ENCODE measurements at places on chromosomes 2 and 18.

- no peak for DNase-seq
Observed at GRCh38 chr2:189527041-189527750, 53.4 kb downstream of the SLC40A1 start.

DNA sequence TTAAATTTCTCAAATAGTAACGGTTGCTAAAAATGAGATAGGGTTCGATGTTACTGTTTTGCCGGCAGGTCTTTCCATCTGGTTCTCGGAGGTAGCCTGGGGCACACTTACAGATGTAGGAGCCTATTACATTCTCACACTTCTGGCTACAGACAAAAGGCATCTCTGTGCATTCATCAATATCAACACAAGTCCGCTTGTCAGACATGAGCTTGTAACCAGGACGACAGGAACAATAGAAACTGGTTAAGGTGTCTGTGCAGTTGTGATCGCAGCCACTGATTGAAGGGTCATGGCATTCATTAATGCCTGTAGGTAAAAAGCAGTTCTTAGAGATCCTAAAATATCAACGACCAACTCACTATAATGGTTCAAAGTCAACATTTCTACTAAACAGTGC is 116.3 kb downstream of the DHRS9 start:
- no peak for DNase-seq

- no peak for DNase-seq
Observed at GRCh38 chr2:216450346-216450745, 38.1 kb downstream of the SMARCAL1 start.

- no peak for DNase-seq
Observed at GRCh38 chr2:156630579-156631337, 194.6 kb downstream of the GPD2 start.

GRCh38 chr2:127043367-127044164 is 63.4 kb downstream of the BIN1 start:
- DNase-seq = no peak

GRCh38 chr2:234981197-234982095 is 29.6 kb downstream of the SH3BP4 start:
- no peak for DNase-seq

DNA sequence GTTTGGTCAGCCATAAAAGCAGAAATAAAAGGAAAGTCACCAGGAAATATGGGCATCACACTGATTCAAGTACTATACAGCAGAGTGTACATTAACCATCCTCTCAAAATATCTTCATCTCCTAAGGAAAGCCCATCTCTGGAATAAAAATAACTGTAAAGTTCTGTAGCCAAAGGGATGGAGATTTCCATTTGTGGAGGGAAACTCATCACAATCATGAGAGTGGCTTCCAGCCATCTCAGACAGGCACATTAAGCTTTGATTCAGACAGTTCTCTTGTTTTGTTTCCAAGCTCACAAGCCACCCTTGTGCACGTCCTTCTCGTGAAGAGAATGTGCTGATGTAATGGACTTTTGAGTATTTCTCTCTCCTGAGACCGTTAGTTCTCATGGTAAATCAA is 695.5 kb downstream of the LRRTM4 start:
- no peak for DNase-seq

- no peak for DNase-seq
Observed at GRCh38 chr2:238155051-238155760, 3.6 kb upstream of the ERFE start.

DNA sequence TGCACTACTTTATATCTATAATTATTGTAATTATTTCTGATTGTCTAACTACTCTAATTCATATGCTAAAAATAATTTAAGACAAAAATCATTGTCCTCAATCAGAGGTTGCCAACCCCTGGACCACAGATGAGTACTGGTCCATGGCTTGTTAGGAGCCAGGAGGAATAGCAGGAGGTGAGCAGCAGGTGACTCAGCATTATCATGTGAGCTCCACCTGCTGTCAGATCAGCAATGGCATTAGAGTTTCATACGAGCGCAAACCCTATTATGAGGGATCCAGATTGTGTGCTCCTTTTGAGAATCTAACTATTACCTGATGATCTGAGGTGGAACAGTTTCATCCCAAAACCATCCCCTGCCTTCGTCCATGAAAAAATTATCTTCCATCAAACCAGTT is 1434.4 kb downstream of the LRP1B start:
- DNase-seq = no peak

GRCh38 chr2:124633812-124634211 is 608.7 kb downstream of the CNTNAP5 start:
- no peak for DNase-seq

DNA sequence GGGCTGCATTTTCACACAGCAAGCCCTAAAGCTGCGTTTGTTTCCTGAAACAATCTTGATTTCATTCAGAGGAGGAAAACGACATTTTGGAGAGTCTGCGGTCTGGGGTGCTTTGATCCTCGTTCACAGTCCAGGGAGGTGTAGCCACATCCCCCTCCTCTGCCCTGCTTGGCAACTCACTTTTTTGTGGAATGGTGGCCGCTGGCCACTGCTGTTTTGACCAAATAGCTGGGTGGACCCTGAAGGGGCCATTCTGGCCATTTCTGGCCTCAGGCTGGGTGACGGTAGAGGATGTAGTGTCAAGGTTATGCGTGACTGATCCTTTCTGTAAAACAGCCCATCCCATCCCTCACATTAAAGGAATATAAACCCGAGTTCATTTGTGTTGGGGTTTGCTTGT is 62.2 kb downstream of the INPP4A start:
- no peak for DNase-seq

GRCh38 chr2:69724540-69725159 is 17.3 kb upstream of the ANXA4 start:
- no peak for DNase-seq

DNA sequence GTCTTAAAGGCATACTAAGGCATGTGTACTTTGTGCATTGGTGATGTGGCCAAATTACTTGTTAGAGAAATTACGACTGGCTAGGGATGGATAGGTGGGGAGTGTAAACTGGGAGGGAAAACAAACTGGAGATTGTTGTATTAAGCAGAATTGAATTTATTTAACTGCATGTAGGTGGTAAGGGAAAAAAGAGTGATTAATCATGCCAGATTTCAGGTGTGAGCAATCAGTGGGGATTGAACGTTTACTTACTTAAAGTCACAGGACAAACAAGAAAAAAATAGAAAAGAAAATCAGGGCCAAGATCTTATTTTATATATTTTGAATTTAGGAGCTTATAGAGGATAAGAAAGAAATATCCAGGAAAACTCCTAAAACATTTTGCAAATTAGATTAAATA is 88.6 kb downstream of the GULP1 start:
- no peak for DNase-seq

DNA sequence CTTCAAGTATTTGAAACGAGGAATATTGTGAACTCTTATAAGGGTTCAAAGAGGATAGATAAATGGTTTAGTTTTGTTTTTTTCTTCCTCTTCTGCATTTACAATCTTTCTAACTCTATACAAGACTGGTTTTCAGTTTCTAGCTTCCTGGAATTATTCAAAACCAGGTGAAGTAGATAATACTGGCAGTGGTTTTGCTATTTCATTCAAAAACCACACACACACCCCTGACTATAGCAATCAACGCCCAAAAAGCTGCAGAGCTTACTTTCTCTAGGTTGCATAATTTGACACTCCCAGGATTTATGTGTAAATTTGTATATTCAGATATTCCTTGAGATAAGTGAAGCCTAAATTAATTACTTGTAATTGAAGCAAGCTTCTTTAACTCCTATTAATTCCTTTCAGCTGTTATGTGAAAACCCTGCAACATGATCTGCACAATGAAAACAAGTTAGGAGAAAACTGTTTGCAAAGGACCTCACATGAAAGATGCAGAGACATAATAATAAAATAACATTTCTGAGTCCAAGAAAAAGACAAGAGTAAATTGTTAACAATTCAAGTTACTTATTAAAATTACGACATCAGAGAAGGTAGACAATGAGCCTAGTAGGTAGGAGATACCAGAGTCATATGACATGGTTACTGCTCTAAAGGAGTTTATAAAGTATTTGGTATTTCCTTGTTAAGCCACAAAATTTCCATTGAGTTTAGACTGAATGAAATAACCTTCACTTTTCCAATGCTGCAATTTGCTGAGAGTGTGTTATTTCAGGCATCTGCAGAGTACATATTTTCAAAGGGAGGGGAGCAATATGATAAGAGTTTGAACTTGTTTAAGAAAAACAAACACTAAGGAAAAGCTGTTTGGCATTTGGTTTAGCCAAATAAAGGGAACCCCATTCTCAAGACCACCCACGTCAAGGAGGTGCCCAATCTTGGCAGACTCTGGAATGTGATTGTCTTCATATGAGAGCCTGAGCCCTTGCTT is 1.6 kb upstream of the NFE2L2 start:
- no peak for DNase-seq

GRCh38 chr2:2877427-2877826 is 500.2 kb downstream of the EIPR1 start:
- DNase-seq = no peak

- DNase-seq = no peak
Observed at GRCh38 chr18:34951625-34952379, 89.4 kb upstream of the MAPRE2 start.

DNA sequence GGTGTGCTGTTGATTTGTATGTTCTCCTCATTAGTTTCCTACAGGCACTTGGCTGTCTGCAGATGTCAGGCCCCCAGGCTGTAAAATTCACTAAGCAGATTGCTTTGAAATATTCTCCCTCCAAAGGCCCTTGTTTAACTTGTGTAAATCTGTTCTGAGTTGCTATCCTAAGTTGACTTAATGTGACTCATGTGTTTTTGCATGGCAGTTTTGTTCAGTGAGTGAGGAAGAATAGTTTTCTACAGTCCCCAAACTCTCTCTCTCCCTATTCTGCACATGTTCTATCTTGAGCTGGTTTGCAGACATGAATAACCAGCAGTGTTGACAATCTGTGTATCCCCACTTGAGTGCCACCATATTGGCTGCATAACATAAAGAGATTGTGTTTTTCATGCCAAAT is 1005.4 kb upstream of the DDX18 start:
- DNase-seq = no peak

DNA sequence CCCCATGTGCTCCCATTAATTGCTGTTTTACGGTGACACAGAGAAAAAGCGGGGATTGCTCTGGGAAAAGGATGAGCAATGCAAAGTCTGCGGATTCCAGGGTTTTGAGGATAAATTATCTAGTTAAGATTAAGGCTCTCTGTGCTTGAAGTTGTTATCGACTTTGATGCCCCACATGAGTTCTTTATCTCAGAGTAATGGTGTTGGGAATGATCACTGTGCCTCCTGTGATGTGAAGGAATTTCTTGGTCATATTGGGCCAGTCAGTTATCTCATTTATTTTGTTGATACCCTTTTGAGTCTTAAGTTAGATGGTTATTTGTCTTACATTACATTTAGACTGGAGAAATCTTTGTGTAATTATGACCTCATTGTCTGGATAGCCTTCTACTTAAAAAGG is 184.6 kb upstream of the MEX3C start:
- DNase-seq = no peak

- DNase-seq = no peak
Observed at GRCh38 chr2:74499267-74499939, at the start of gene LBX2. TSS of gene LBX2 (minus strand) at chr2:74499603. CDS start at chr2:74499537, 66 bp downstream.

- no peak for DNase-seq
Observed at GRCh38 chr2:148255929-148256328, 235.0 kb downstream of the MBD5 start.

DNA sequence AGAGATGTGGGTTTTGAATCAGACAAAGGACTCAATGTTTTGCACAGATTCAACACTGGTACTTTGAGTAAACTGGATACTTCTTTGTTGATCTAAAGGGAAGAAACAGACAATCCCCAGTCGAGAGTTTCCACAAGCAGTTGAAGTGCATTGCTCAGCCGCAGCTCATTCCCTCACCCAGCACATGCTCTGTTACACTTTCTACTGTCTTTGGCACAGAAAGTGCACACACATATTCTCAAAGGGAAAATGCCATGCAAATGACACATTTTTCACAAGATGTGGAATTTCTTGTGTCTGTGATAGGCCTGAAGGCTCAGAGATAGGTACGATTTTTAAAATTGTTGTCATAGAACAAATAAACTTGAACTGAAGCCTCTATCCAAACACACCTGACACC is 258.9 kb upstream of the TRIB2 start:
- DNase-seq = no peak

- no peak for DNase-seq
Observed at GRCh38 chr18:63237881-63238692, 81.5 kb downstream of the BCL2 start.

- DNase-seq = no peak
Observed at GRCh38 chr18:48948112-48949049, 2.4 kb downstream of the SMAD7 start.

GRCh38 chr18:21300035-21300907 is 58.2 kb downstream of the GREB1L start:
- no peak for DNase-seq

DNA sequence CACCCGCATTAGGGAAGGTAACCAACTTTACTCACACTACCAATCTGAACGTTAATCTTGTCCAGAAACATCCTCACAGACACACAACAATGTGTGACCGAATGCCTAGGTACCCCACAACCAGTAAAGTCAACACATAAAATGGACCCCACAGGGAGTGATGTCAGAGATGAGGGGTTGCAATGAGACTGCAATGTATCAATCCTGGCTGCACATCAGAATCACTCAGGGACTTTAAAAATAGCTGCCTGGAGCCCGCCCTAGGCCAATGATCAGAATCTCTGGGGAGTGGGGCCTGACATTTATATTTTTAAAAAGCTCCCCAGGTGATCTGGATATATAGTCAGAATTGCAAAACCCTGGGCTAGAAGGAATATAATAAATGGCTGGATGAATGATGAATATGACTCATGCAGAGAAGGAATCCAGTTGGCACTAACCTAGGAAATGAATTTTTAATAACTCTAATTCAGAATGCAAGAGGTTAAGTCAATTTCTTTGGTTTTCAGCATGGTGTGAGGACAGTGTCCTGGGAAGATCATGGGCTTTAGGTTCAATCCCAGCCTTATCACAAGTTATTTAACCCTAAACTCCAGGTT is 92.8 kb downstream of the COLEC12 start:
- DNase-seq = no peak

GRCh38 chr2:218000136-218000535 is 2.7 kb downstream of the TNS1 start:
- DNase-seq = no peak

GRCh38 chr2:46034535-46034934 is 262.7 kb upstream of the EPAS1 start:
- DNase-seq = no peak

DNA sequence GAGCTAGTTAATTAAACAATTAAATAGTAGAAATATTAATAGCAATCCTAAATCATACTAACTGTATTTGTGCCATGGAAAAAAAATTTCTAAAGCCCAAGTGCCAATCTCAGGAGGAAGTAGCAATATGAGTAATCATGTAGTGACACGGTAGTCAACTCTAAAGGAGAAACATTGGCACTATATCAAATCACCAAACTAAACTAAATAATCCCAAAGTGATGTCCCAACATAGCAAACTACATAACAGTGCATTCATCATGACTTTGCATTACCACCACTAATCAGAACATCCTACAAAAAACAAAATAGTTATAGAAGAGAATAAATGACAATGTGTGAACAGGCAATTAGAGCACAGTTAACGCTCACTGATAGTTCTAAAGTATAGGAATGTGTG is 195.1 kb downstream of the EXOC6B start:
- no peak for DNase-seq

DNA sequence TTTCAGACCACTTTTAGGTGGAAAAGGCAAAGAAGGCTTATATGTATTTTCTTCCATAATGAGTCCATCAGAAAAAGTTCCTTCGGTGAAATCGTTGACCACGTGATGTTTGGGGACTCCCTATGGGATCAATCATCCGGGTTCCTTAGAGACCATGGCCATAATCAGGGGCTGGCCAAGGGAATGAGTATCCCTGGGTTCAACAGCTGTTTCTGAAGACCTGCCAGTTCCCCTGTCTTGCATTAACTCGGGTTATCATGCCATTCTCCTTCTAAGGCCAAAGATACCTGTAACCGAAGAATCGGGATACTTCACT is 18.7 kb upstream of the TMEM177 start:
- DNase-seq = no peak

All from GM12878 (cell line).